ENCODE measurements at places on chromosomes 1 and 21.

DNA sequence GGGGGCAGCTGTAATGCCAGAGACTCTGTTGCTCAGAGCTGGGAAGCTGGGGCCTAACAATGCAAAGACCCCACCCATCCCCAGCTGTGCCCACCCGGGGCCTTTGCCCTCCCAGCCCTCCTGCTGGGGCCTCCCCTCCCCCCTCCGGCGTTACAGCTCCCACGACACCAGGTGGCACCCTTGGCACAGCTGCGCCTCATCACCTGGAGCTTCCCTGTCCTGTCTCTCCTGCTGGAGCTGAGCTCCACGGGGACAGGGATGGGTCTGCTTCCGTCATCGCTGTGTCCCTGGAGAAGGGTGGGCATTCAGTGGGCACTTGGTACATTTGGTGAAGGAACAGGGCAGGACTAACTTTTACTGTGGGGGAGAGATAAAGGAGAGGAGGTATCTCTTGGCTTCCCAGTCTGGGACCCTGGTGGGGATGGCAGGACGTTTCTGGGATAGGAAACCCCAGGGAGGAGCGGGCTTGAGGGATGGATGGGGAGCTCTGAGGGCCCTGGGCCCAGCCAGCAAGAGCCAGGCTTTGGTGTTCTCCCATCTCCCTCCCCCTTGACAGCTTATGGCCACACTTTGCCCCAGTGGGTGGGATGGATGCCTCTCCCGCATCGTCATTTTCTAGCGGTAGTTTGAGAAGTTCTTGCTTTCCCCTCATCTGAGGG is 453.2 kb downstream of the PTPRU start:
- no peak for DNase-seq

- no peak for DNase-seq
These were observed 23.8 kb upstream of the CSF1 start for GRCh38 chr1:109886827-109887226.

GRCh38 chr1:51867479-51868232 is 10.9 kb downstream of the NRDC start:
- DNase-seq = no peak

DNA sequence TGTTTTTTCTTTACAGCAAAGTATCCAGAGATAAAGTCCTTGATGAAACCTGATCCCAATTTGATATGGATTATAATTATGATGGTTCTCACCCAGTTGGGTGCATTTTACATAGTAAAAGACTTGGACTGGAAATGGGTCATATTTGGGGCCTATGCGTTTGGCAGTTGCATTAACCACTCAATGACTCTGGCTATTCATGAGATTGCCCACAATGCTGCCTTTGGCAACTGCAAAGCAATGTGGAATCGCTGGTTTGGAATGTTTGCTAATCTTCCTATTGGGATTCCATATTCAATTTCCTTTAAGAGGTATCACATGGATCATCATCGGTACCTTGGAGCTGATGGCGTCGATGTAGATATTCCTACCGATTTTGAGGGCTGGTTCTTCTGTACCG is 6.5 kb downstream of the DEGS1 start:
- DNase-seq = no peak

GRCh38 chr1:46725736-46726108 is 6.8 kb upstream of the EFCAB14 start:
- no peak for DNase-seq

GRCh38 chr21:15433091-15433490 is 296.7 kb upstream of the USP25 start:
- DNase-seq = no peak

GRCh38 chr1:185157599-185158412 is 839 bp downstream of the SWT1 start:
- DNase-seq = no peak

DNA sequence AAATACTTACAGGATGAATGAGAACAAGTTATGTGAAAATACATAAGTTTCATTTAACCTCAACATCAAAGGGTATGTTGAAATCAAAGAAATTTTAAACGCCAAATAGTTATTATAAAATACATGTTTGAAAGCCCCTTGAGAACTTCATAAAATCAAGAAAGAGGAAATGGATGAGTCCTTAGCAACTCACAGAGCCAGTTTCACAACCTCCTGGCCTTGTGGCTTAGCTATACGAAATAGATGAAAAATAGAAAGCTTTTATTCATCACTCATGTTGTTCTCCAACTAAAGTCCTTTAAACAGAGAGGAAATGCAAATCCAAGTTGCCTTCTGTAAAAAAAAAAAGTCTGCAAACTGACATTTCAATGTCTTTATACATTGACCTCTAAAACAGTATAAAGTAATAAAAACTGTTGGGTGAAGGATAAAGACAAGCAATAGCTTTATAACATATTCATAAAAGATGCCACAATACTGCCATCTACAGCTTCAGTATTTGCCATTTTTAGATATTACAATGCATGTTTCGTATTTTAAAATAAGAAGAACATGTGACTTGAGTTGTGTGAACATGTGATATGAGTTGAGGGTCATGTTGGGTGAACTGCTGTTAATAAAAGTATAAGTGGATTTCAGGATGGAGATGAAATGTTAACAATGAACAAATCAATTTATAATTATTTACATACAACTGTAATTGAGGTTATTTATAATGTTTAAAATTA is 847.8 kb downstream of the MRPL39 start:
- DNase-seq = no peak

DNA sequence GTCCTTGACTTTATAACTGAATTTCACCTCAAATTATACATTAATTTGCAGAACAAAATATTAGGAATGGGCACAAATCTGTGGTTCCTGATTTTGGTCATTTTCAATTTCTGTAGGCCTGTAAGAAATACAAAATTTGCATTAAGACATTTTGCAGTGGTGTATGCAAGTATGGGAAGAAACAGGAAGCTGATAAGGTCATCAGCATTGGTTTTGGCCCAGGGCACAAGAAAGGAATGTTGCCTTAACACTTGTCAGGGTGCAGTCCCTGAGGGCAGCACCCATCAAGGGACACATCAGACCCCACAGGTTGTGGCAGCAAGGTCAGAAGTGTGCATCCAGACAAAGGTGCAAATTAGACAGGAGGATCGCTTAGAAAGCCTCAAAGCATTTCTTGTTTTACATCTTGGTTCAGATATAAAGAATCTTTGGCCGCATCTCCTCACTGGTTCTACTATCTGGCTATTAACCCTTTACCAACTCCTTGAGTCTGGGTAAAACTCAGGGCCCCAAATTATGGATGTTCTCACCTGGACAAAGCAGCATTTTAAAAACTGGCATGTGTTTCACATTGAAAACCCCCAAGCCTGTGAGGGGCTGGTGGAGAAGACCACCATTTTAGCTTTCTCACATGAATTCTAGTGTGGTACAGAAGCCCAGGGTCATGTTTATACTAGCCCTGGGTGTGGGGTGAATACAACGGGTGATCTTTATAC is 182.4 kb downstream of the CDC7 start:
- no peak for DNase-seq

- no peak for DNase-seq
These were observed 315.5 kb upstream of the DEPDC1 start for GRCh38 chr1:68812333-68812732.
